Choroid plexus epithelial cell (primary cell): ENCODE measurements at places on chromosomes 16 and 17.

GRCh38 chr16:71794018-71794417 lies 14.6 kb downstream of the AP1G1 start:
- DNase-seq = no peak

DNA sequence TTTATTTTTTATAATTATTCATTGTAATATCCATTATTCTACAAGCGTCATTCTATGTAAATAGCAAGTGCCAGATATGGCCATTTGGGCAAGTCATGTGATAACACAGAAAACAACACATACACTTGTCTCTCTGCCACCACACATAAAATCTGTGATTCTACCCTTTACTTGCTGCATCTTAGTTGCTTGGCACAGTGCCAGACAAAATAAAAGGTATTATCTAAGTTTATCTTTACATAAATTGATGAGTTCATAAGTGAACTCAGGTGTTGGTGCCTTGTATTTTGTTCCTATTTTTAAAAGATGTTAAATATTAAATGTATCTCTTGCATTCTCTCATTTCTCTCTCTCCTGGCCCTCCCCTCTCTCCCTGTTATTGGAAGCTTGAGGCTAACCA lies 1458.7 kb downstream of the CDH11 start:
- DNase-seq = no peak

GRCh38 chr17:1060991-1061390 lies 64.1 kb downstream of the TIMM22 start:
- peak; percentile 94 for DNase-seq

GRCh38 chr17:17019891-17020456 lies 22.3 kb upstream of the MPRIP start:
- DNase-seq = no peak

DNA sequence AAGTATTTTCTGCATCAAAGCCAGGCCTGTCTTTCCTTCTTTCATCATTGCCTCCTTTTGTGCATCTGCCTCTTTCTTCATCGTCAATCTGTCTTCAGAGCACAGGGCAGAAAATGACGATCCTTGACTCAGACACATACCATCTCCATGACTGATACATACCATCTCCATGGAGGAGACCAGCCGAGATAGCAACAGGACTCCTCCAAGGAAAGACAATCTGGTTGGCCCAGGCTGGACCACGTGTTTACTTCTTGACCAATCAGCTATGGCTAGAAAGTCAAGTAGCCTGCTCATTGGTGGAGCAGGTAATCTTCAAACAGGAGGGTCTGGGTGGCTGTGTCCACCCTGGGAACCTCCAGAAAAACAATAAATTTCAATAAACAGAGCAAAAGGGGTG lies 164.6 kb downstream of the CPPED1 start:
- DNase-seq = peak; percentile 61

- DNase-seq = peak; percentile 2
These were observed 151.5 kb downstream of the CEP112 start for GRCh38 chr17:66040402-66040801.

DNA sequence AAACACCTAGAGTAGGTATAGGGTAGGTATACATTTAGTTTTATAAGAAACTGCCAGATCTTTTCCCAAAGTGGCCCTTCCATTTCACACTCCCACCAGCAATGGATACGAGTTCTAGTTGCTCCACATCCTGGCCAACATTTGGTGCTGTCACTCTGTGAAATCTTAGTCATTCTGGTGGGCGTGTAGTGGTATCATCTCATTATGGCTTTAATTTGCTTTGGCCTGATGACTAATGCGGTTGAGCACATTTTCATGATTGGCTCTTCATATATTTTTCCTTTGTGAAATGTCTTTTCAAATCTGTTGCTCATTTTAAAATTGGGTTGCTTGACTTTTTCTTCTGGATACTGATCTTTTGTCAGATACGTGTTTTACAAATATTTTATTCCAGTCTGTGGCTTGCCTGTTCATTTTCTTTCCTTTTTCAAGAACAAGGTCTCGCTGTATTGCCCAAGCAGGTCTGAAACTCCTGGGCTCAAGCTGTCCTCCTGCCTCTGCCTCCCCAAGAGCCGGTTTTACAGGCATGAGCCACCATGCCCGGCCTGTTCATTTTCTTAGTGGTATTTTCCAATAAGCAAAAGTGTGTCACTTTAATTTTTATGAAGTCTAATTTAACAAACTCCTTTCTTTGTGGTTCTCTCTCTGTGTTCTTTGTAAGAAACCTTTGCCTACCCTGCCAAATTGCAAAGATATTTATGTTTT lies 192.4 kb downstream of the SEC14L1 start:
- peak; percentile 70 for DNase-seq

GRCh38 chr17:31495022-31495885 lies 103.8 kb downstream of the RAB11FIP4 start:
- DNase-seq = no peak

DNA sequence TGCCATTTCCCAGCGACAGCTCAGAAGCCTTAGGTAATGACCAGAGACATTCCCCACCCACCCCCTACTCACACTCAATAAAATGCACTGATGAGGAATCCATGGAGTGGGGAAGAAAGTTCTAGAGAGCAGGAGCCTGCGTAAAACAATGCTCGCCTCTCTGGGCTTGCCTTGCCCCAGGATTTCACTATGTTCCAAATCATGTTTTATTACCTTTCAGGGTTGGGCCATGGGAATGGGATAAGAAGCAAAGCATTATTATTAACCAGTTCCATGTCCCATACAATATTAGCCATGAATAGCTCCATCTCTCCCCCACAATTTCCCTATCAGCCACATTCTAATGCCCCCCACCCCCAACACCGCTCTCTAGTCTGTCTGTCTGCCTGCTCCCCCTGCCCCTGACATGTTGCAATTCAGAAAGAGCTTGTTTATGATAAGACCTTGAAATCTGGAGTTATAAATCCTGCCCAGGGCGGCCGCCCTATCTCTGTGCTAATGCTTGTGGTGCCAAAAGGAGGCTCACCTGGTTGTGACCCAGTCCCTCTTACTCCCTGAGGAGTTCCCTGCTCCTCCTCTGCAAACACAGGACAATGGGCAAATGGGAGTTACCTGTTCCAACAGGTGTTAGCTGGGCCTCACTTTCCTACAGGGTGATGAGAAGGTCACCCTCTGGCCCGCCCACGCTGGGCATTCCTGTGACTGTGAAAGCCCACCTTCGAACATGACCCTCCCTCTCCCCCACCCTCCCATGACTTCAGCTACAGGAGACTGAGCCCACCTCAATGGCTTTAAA lies 28.0 kb upstream of the DDX52 start:
- no peak for DNase-seq

GRCh38 chr17:177155-177554 lies 4.3 kb downstream of the DOC2B start:
- no peak for DNase-seq

GRCh38 chr16:77298418-77299360 lies 99.5 kb downstream of the SYCE1L start:
- DNase-seq = peak; percentile 96

GRCh38 chr16:20897253-20897897 lies 2.8 kb downstream of the DCUN1D3 start:
- DNase-seq = peak; percentile 81
